Dermis microvascular lymphatic vessel endothelial cell (primary cell): ENCODE measurements at places on chromosomes 13 and 19.

DNA sequence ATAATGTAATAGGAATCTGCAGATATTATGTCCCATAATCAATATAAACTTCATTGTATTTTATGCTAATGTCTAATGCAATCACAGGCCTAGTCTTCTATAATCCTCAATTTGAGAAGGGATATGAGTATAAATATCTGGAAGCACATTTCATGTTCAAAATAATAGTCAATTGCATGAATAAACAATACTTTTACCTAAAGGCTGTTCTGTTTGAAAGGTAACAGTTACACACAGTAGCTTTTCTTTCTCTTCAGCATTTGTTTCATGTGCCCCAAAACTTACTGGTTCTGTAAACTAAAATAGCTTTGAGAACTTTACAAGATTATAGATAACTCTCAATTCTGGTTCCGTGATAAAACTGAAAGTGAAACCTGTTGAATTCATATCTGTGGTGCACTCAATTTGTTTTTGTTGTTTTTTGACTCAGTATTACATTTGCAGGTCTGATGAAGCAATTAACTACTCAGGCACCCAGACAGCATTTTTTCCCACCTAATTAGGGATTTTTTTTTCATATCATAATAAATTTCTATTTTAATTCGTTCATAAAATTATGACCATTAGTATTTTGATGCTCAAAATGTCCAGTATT lies 1193.8 kb downstream of the SLITRK1 start:
- DNase-seq: no peak

DNA sequence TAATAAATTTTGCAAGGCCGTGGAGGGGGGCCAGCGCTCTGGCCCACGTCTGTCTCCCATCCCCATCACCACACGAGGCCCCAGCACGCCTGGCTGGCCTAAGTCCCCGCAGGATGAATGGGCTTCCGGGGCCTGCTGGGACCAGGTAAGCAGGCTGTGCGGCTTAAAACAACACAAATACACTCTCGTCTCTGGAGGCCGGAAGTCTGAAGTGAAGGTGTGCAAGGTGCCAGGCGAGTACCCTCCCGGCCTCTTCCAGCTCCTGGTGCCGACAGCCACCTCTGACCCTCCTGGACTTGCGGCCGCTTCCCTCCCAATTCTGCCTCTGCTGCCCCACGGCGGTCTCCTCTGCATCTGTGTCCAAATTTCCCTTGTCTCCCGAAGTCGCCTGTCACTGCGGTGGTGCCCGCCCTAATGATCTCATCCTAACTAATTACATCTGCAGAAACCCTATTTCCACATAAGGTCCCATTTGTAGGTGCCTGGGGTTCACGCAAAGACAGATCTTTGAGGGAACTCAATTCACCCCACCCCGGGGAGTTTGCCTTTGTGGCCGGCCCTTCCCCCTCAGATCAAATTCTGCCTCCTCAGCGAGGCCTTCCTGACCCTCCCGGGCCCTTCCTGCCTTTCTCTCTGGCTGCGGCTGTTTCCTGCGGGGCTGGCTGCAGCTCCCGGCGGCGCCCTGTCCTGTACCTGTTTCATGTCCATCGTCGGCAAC lies 8.1 kb upstream of the PTBP1 start:
- peak; percentile 54 for DNase-seq

DNA sequence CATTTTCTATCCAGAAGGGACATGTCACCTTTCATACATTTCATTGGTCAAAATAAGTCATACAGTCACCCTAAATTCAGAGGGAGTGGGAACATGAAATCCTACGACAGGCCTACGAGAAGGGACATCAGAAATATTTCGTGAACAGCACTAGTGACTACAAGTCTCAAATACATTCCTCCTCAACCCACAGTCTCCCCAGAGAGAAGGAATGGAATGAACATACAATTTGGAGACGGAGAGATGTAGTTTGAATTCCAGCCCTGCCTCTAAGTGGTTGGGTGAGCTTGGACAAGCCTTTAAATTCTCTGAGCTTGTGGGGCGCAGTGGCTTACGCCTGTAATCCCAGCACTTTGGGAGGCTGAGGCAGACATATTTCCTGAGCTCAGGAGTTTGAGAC lies 9.9 kb downstream of the SERTM1 start:
- no peak for DNase-seq

- no peak for DNase-seq
These were observed 10.0 kb upstream of the VSTM2B start for GRCh38 chr19:29515706-29516357.

DNA sequence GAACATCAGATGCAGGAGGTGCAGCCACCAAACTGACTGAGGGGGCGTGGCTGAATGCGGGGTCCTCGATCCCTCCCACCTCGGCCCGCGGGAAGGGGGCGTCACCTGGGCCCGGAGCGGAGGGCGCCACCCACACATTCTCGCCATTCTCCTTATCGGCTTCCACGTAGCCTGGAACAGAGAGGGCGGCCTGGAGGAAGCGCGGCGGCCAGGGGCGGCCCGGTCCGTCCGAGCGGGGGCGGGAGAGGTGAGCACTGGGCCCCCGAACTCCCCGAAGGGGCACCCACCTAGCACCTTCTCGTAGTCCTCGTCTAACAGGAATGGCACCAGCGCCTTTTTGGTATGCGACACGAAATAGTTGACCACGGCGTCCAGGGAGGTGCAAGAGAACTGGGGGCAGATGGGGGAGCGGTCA lies 11.8 kb downstream of the STAP2 start:
- DNase-seq: no peak

DNA sequence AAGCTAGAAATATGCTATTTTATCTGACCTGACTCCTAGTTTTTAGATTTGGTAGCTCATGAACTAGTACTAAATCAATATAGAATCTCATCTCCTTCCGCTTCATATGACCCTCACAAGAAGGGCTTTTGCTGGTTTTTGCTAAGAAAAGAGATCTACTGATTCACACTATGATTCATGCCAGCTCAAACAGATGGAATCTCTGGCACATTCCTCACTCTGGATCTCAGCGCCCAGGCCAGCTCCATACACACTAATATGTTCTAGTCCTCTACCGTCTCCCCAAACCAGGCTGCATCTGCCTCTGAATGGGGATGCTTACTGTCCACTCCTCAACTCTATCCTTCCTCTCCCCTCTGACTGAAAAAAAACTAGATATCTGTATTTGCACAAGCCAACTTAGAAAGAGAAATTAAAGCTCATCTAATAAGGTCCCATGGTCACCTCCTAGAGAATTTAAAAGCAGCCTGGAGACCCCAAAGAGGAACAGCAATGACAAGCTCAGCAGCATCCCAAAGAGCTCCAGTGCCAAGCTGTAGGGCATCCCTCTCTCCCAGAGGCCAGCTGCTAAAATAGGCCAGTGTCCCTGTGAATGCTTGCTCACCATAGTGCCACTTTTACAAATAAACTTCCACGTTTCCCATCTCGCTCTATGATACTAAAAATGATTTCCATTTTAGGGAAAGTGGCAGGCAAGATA lies 74.9 kb downstream of the LHFPL6 start:
- peak; percentile 79 for DNase-seq

DNA sequence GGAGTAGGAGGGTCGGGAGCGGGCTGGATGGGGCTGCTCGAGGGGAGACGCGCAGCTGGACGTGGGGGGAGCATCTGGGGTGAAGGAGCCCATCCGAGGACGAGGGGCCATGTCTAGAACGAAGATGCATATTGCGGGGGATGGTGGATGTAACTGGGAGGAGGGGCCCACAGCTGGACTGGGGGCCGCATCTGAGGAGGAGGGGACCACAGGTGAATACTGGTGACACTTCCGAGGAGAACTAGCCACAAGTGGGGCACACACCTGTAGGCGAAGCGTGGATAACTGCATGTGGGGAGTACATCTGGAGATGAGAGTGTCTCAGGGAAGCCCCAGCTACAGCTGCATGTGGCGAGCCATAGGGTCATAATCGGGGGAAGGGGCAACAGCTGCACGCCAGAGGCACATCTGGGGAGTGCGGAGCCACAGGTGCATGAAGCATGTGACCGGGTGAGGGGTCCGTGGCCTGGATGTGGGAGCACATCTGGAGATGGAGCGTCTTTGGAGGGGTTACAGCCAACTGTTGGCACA lies 402 bp downstream of the ZSWIM9 start:
- DNase-seq: no peak

DNA sequence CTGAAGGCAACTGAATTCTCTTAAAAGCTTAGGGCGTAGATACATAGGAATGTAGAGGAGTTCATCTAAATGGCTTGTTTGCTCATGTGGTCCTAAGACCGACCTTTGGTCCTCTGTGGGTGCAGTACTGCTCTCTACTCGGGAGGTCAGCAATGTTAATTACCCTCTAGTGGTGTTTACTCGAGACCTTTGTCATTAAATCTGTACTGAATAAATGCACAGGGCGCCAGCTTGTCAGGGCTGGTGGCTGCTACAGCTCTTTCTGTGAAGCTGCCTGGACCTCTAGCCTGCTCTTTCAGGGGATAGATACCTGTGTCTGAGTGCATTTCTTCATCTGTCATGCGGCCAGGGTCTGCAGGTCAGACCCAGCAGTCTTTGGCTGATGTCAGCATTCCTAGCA lies 29.2 kb upstream of the MPHOSPH8 start:
- no peak for DNase-seq

- no peak for DNase-seq
These were observed 62.2 kb upstream of the TM9SF2 start for GRCh38 chr13:99439048-99439447.

- DNase-seq: no peak
These were observed 5.7 kb upstream of the ZNF492 start for GRCh38 chr19:22628401-22628800.

- no peak for DNase-seq
These were observed 15.6 kb upstream of the KCNC3 start for GRCh38 chr19:50344661-50345318.
